ENCODE measurements at places on chromosomes 4 and X. TPM values are rescaled to one million over a fixed set of nuclear protein-coding genes. Genes with fewer than 3 reads are reported as not detected.
A peak's percentile ranks its signal among the peaks of the same experiment; 100 is the strongest.

- DNase-seq: no peak
Measured at GRCh38 chr4:115529126-115529525, 415.7 kb upstream of the NDST4 start.

DNA sequence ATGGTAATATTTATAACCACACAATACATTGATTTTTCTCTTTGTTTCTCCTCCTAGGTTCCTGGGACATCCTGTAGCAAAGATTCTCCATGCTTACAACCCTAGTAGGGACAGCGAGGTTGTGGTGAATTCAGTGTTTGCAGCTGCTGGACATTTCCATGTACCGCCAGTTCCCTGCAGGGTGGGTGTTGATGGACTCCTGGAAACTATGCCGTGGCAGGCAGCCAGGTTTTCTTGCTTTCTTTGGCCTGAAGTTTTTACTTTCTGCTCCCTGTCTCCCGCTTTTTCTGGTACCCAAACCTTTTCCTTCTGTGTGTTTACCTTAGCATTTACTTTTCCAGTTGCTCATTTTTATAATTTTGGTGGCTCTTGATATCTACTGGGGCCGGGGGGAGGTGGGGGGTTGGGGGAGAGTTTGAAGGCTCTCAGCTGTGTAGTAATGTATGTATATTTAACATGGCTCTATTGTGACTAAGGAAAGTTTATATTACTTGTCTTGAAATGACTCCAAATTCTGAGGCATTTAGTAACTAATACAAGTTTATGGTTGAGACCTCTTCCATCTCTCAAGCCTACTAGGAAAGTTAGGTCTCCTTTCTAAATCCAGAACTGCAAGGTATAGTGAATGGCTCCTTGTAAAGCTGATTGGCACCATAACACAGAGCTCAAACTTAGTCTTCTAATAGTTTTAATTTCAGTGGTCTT lies 89.7 kb downstream of the TMEM131L start:
- DNase-seq: no peak

- DNase-seq: no peak
Measured at GRCh38 chr4:139858436-139859205, 193.0 kb downstream of the MGST2 start.

GRCh38 chr4:159273141-159273438 lies 170.2 kb downstream of the RAPGEF2 start:
- DNase-seq: no peak

- DNase-seq: no peak
Measured at GRCh38 chrX:7218321-7219152, 70.6 kb upstream of the PUDP start.

DNA sequence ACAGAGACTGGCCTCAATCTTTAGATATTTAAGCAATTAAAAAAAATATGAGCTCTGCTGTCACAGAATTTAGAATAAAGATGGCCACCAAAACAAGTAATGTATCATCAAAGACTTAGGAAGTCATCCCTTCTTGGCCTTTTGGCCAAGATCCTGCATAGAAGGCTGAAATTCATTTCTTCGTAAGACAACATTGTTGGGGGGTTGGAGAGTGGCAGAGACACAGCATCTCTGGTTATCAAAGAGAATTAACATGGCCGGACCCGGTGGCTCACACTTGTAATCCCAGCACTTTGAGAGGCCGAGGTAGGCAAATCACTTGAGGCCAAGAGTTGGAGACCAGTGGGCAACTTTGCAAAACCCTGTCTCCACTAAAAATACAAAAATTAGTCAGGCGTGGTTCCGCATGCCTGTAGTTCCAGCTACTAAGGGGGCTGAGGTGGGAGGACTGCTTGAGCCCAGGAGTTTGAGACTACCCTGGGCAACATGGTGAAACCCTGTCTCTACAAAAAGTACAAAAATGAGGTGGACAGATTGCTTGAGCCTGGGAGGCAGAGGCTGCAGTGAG lies 4.0 kb downstream of the PPM1K start:
- DNase-seq: no peak

- DNase-seq: no peak
Measured at GRCh38 chrX:127057891-127058619, 238.5 kb downstream of the PRR32 start.

DNA sequence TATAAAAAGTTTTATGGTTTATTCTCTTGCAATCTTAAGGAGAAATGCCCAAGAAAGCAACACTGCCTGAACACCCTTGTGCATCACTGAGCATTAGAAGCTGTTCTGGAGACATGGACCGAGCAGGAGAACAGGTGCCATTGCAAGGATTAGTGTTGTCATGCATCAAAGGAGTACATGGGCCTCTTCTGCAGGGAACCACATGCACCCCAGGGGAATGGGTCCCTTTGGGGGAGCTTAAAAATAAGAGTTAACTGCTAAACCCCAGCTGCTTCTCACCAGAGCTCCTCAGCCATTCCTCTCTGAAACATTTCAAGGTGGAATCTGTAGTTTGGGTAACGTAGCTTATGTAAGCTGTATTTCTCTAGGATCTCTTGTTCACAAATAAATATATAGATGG lies 353.0 kb upstream of the SLC7A11 start:
- DNase-seq: no peak

GRCh38 chrX:97987979-97988378 lies 1104.3 kb downstream of the RPA4 start:
- DNase-seq: no peak

DNA sequence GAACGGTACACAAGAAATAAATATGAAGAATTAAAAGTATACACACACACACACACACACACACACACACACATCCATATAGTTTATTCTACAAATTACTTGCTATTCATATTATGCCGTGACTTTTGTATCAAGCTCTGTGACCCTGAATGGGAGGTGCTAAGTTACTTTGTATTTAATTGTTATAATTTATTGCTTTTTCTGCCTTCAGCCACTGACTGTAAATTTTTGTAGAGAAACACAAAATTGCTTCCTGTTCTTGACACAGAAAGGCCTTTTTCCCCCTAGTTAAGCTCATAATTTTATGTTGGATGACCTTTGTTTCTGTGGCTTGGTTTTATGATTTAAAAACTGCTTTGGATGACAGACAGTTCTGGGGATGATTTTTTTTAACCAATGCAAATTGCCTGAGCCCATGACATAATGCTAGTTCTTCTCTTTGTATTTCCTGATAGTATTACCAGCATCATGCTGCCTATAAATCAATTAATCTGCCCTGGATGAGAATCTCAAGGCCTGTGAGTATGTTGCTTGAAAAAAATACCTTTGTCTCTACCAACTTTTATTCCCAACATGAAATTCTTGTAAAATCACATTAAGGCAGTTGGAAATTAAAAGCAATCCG lies 140.0 kb downstream of the FMR1NB start:
- DNase-seq: no peak

DNA sequence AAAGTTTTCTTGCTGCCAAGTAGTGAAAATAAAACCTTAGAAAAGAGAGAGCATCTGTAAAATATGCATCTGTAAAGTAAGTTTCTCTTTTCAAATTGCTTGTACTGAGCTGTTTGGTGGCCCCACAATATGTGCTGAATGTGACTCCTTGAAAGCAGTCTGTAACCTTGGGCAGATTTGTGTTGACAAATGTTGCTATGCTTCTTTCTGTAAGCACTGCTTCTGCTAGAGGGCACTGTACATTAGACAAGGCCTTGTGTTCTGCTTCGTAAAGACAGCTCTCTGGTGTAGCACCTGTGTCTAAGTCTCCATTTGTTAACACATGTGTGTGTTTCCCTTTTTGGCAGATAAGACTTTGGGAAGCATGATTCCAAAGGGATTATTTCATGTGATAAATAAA lies 56.6 kb upstream of the NRK start:
- no peak for DNase-seq

DNA sequence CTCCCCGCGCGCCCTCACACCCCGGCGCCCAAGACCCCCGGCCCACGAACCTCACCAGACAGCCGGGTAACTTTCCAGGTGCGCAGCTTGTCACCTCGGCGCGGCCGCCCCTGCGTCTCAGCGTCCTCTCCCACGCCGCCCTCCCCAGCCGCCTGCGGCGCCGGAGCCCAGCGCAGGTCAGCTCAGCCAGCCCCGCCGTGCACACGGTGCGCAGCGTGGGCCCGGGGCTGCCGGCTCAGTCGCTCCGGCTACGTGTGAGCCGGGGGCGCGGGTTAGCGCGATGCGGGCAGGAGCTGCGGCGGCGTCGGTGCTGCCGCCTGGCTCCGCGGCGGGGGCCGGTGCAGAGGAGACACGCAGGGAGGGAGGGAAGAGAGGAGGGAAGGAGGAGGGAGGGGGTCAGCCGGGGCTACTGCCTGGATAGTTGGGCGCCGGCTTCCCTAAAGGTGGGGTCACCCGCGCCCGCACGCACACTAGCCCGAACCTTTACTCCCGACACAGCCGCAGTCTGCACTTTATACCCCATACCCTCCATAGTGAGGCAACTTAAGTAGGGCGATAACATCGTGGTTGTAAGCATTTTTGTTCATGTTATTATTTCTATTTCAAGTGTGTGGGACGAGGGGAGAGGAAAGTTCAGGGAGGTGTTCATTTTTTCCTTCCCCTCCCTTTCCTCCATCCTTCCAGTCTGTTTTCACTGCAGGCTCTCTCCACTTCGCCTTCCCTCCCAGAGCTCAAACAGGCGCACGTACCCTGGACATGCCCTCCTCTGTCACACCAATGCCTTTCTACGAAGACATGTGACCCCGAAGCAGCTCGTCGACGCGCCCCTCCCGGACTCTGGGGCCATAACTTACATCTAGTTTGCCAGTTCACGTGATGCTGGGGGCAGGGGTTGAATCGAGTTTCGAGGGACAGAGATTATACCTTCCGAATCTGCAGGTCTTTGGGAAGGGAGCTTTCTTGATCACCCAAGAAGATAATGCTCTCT lies at the start of gene PRKG2:
Gene PRKG2, minus strand, starts transcription at position 342 of the 988 bp plus-strand sequence. CDS start 10,175 bp downstream, outside the sequence.
- peak; percentile 39 for DNase-seq

DNA sequence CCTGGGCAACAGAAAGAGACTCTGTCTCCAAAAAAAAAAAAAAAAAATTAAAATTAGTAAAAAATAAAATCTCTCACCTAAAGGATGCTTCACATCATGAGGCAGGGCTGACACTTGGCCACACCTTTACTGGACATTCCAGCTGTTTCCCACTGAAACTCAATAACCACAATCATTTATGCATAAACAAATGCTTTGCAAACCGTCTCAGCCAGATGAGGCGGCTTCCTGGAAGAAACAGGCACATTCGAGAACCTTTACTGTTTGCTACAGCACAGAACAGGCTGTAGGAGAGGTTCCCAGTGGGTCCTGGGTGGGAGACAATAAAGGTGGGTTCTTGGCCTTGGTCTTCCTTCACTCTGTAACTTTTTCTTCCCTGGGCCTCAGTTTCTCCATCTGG lies 10.9 kb upstream of the TBC1D14 start:
- DNase-seq: no peak

DNA sequence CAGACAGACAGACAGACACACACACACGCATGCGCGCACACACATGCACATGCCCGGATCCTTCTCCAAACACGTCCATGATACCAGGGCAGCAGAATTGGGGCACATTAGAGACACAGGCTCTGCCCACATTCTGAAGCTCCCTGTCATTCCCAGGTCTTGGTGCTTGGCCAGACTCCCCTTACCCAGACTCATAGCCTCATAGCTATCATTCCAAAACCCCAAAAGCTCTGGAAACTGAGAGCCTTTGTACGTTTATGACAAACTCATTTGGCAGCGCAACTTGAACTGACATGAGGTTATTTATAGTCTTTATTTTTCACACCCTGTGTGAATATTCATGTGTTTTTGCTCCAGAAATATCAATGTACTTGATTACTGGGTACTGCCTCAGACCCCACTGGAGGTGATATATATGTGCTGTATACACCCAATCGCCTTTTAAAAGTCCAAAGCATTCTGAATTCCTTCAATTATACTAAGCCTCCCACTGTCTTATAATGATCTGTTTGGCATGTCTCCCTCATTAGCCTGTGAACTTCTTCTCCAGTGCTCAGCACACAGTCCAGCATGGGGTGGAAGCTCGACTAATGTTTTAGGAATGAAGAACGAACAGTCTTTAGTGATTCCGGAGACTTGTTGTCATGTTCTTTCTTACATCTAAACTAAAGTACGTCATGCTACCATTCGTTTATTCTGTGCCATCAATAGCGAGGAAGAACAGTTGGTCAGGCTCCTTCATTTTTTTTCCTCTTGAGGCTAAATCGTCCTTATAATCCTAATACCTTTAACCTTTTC lies 45.0 kb downstream of the RTL9 start:
- no peak for DNase-seq

DNA sequence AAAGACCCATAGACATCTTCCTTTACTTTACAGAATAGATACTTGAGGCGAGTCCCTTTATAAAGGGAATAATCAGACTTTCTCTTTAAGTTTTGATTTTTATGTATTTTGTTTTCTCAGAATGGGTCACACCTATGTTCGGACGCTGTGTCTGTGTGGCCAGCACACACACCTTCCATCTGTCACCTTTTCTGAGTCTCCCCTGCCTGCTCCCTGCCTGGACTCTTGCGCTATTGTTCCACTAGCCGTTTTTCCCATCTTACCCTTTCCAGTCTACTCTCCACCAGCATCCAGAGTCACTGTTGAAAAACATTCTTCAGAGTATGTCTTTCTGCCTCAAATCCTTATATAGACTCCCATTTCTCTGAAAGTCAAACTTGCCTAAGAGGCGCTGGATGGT lies 236.1 kb downstream of the MAML3 start:
- no peak for DNase-seq

- no peak for DNase-seq
Measured at GRCh38 chr4:5554376-5554775, 154.0 kb downstream of the EVC2 start.

- no peak for DNase-seq
Measured at GRCh38 chr4:168629566-168629965, 132.7 kb downstream of the PALLD start.

GRCh38 chrX:3520982-3521381 lies 174.5 kb upstream of the MXRA5 start:
- DNase-seq: no peak

DNA sequence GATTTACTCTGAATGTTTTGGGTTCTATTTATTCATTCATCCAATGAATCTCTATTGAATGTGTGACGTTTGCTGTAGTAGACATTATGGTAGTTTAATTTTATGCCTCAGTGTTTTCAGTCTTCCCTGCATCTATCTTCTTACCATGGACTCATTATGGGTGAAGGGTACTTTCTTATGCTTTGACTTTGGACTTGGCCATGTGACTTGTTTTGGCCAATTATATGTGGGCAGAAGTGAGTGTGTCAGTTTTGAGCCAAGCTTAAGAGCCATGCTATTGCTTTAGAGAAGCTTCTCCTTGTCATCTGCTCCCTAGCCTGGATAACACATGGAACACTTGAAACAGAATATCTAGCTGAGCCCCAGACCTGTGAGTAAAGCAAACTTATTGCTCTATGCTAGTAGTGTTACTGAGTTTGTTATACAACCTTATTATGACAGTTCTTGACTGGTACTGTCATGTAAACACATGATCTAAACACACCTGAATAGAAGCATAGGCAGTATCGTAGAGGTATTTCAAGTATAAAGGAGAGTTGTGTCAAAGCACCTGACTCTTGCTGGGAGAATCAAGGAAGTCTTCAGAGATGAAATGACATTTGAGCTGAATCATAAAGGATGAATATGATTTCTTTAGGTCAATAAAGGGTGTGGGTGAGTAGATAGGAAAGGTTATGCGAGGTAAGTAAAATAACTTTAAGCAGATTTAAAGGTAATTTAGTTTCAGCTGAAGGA lies 128.4 kb downstream of the NAA11 start:
- no peak for DNase-seq

- DNase-seq: no peak
Measured at GRCh38 chr4:26885912-26886274, 25.3 kb downstream of the STIM2 start.

Gene SUPT20HL2
- not detected for total RNA-seq

Gene SORCS2
- 1.2 TPM for total RNA-seq

Gene MAGT1
- total RNA-seq: 68.5 TPM

Gene SSX2B
- not detected for total RNA-seq

Gene TCEAL4
- 33.3 TPM for total RNA-seq

Gene CLDN22
- not detected for total RNA-seq

Gene PIR
- total RNA-seq: 52.0 TPM

Gene CTAG1A
- not detected for total RNA-seq
